ENCODE measurements at places on chromosomes 6 and 20.

GRCh38 chr20:50308513-50309279 is 118.1 kb downstream of the CEBPB start:
- DNase-seq = peak; percentile 78

DNA sequence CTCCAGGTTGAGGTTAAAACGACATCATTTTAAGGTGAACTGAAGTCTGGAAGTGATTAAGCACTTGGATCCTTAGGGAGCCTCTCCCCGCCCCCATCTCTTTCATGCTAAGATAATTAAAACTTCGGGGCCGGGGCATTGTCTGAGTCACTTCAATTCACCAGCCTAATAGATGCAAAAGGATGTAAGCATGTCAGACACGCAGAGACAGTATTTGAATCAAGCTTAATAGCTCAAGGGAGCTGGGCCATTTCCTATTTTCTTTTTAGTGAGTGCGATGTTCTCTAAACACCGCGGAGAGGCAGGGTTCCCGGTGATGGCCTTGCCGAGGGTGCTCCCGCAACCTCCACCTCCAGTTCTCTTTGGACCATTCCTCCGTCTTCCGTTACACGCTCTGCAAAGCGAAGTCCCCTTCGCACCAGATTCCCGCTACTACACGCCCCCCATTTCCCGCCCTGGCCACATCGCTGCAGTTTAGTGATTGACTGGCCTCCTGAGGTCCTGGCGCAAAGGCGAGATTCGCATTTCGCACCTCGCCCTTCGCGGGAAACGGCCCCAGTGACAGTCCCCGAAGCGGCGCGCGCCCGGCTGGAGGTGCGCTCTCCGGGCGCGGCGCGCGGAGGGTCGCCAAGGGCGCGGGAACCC is 516 bp upstream of the IRF4 start:
- DNase-seq = no peak

DNA sequence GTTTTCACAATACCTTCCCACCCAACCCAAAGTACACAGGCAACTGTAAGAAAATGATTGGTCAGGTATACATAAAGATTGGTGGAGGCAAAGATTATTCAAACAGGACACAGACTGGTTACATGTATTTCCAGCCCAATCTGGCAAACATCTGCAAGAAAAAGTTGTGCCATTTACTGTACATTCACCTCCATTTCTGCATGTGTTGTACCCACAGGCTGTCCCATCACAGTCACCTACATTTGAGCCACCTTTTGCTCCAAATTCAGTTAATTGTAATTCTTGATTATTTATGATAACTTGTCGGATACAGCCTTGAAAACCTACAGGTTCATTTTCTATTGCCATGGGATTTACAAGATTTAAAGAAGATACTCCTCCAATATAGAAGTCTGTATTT is 85.6 kb downstream of the PHF3 start:
- DNase-seq = no peak

GRCh38 chr20:647479-648019 is 5.5 kb downstream of the SRXN1 start:
- DNase-seq = no peak

- no peak for DNase-seq
These were observed 31.1 kb downstream of the NTSR1 start for GRCh38 chr20:62739581-62740285.

DNA sequence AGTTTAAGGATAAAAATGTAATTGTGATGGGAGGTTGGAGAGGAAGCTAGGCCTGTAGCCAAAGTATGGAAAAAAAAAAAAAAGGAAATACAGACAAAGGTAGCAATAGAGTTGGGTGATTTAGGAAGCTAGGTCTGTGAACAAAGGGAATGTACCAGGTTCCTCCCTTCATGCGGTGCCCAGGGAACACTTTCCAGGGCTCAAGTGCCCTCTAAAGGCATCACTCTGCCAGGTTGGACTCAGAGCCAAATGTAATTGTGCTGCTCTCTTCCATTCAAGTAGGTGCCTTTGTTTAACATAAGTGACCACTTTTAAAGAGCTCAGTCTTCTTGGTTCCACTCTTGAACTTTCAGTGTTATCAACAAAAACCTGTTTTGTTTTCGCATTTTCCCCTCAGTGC is 159.7 kb upstream of the AHI1 start:
- no peak for DNase-seq

DNA sequence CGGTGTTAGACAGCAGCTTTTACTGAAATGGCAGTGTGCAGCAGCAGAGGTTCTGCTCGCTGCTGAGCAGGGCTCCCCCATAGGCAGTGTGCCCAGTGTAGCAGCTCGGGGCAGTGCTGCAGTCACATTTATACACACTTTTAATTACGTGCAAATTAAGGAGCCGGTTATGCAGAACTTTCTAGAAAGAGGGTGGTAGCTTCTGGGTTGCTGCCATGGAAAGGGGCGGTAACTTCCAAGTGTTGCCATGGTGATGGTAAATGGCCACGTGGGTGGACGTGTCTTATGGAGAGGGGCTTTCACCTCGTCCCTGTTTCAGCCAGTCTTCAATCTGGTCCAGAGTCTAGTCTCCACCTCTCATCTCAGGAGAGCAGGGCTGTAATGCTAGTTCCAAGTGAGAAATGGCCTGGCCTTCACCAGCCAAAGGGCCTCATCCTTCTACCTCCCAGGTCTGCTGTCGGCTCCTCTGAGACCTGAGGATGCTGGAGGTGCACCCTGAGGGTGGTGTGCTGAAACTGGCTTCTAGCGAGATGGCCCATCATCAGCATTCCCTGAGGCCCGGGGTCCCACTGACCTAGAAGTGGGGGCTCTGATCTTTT is 180.5 kb upstream of the PMEPA1 start:
- no peak for DNase-seq

- peak; percentile 13 for DNase-seq
These were observed 3.2 kb downstream of the POLH start for GRCh38 chr6:43579171-43579570.

- peak; percentile 19 for DNase-seq
These were observed 3.0 kb downstream of the ADGRF4 start for GRCh38 chr6:47701363-47701762.

DNA sequence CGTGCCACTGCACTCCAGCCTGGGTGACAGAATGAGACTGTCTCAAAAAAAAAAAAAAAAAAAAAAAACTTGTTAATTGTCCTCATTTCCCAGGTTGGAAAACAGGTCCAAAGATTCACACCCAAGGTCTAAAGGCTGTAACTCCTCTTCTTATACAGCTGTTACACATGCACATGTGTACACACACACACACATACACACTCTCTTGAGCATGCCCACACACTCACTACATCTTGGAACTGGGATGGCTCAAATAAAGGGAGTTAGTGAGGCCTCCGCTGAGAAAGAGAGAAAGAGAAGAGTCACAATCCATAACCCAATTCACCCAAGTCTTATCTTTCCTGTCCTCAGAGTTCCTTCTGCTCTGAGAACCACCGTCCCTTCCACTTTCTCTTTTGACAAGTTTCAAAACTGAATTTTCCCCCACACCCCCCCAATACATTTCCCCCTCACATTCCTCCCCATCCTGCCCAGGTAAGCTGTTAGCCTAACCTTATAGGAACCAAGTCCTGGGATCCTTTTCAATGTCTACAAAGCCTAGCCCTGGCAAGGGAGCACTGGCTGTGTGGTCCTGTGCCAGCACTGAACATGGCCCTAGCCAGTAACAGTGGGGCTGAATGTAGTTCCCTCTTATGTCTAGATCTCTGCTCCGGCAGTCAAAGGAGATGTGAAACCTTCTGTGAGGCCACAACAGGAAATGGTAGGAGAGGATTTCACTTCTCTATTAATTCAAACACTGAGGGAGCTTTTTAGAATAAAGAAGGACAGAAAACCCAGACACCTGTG is 3.2 kb upstream of the HLA-DMB start:
- DNase-seq = no peak

GRCh38 chr6:33708516-33709204 is 2.8 kb downstream of the UQCC2 start:
- DNase-seq = no peak

DNA sequence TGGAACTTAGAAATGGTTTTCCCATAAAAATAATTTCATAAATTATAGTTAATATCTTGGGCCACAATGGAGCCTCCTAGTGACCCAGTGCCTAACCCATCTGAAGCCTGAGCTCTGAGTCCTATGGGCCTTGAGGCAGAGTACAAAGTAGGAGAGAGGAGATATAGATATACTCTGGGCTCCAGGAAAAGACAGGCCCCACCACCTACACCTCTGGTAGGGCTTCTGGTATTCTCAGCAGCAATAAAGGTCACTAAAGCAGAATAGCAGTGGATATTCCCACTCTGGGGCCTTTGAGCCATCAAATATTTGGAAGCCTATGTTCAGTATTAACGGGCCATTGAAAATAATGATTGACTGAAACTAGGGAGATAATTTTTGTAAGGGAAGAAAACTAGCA is 24.1 kb downstream of the CYP39A1 start:
- DNase-seq = no peak

DNA sequence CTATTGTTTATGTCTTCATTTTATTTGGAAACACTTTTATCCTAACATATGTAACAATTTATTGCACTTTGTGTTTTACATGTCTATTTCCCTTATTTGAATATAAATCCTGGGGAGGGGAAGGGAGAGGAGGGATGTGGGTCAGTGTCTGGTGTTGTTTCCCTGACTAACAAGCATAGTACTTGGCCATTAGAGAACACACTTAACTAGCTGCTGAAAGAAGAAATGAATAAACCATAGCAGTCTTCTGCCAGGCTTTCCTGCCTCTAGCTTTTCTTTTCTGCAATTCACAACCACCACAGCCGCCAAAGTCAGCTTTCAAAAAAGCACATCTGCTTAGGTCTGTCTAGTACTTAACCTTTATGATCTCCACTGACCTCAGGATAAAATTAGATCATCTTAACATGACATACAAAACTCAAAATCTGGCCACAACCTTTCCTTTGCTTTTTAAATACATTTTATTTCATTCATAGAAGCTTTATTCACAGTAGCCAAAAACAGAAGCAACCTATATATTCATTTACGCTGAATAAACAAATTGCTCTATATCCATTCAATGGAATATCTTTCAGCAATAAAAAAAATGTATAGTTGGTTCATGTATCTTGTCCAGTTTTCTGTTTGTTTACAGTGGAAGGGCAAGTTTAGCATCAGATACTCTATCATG is 16.3 kb downstream of the PDSS2 start:
- no peak for DNase-seq

- no peak for DNase-seq
These were observed 110.0 kb upstream of the KCNK16 start for GRCh38 chr6:39432330-39433025.

DNA sequence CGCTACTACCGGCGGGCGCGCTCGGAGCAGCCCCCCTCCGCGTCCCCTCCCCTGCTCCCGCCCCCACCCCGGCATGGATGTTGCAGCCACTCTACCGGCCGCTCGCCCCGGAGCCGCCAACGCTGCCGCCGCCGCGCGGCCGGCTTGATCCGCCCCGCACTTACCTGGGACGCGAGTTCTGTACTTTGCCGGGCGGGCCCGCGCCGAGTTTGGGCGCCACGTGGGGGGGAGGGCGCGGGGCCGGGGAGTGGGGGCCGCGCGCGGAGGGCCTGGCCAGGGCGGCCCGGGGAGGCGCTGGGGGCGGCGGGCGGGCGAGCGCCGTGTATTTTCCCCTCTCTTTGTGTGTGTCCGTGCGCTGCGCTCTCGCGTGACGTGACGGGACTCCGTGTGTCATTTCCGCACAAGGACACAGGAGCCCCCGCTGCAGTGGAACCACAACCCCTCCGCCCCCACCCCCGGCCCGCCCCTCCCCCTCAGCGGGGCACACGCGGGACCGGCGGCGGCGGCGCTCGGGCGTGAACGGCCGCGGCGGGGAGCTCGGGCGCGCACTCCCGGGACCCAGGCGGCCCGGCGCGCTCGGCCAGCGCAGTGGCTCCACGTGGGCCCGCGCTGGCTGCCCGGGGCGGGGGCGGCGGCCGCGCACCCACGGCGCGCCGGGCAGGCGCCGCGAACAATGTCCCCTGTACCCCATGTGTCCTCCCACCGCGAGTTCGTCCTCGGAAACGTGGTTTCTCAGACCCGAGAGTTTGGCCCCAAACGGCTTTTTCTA is at the start of gene BEND3:
BEND3 (minus strand) TSS at position 590 of the 769 bp plus-strand sequence. CDS start 16,230 bp downstream, outside the sequence.
- peak; percentile 24 for DNase-seq

DNA sequence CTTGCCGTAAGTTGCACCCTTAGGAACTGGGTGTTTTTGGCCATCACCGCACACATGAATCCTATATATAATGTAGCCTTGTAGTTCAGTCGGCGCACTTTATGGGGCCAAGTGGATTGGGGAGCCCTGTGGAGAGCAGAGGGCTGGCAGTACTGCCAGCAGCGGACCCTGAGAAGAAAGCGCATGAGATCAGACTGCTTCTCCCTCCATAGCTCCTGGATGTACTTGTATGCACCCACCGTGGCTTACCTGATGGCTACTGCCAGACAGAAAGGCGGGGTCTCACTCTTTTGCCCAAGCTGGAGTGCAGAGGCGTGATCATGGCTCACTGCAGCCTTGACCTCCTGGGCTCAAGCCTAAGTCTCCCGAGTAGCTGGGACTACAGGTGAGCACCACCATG is 32.8 kb upstream of the OVOL2 start:
- no peak for DNase-seq

GRCh38 chr6:37686111-37686510 is 11.6 kb downstream of the MDGA1 start:
- DNase-seq = no peak

DNA sequence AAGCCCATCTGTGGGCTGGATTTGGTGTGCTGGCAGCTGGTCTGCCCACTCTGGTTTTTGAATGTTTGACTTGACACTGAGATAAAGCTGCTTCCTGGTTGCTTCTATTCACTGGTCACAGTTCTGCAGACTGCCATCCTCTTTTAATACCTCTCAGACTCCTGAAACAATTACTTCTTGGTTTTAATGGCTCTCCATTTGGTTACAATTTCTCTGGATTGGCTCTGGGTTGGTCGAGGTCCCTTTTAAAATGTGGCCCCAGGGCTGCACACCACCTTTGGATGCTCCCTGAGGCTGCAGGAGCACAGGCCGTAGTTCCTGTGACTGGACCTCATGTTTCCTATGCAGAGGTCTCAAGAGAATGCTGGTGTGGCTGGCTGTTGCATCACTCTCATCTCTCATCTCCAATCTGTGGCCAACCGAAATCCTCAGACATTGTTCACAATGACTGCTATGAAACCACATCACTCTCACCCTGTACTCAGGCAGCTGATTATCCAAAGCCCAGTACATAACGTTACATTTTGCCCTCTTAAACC is 98.5 kb downstream of the INSM1 start:
- DNase-seq = no peak

DNA sequence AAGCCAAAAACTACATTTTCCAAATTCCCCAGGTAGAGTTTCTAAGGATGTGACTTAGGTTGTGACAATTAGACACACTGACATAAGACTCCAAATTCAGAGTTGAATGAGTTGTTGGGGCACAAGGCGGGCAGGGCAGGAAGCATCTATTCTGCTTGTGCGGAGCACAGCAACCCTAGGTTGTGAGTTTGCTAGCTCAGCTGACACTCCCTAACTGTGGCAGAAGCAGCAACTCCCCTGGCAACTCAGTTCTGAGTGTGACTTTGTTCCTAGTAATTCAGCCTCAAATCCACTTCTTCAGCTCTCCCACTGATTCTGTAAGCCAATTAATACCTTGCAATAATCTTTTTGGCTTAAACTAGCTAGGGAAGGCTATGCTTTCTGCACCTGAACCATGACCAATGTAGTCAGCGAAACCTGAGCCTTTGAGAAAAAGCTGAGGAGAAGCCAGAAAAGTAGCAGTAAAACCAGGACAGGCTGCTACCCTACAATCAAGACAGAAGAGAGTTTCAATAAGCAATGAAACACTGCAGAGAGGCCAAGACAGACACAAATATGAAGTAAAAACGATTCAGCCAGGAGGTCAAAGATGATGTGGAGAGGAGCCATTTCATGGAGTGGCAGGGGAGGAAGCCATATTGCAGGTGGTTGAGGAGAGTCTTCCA is 30.0 kb upstream of the PAQR8 start:
- DNase-seq = no peak

GRCh38 chr20:3606021-3606420 is 57.2 kb downstream of the GFRA4 start:
- no peak for DNase-seq

GRCh38 chr6:41996997-41997396 is 53.3 kb upstream of the TAF8 start:
- no peak for DNase-seq
